Hepatocyte (in vitro differentiated cells): ENCODE measurements at places on chromosomes 7 and 10. TPM values are rescaled to one million over a fixed set of nuclear protein-coding genes. Genes with fewer than 3 reads are reported as not detected.

DNA sequence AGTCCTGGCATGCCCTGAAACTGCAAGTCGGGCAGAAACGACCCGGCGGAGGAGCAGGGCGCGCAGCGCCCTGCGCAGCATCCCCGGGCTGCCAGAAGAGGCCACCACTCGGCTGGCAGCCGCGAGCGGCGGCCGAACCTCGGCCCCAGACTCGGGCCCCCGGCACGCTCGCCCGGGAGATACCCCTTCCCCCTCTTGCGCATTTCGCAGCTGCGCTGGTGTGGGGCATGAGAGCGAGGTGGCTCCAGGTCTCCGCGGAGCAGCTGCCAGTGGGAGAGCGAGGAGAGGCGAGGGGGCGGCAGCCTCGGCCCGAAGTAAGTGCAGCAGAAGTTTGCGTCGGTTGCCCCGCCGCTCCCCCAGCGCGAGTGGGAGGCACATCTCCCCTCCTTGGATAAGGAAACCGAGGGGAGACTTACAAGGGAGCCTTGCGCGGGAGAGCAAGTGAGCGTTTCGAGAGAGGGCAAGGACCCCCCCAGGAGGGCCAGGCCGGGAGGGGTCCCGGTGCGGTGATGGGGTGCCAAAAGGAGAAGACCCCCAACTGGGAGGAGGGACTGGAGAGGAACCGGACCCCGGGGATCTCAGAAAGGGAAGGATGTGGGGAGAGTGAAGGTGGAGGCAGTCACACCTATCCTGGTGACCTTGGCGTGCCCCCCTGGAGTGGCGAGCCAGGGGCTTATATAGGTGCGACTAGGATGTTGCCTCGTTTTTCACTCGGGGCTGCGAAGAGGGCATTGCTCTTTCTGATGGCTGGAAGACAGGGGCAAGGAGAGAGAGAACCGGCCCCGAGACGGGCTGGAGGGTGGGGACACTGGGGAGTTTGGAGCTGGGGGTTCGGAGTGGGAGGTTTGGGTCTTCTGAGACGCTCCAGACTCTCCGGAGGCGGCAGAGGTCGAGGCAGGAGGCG lies 256.3 kb downstream of the OTUD1 start:
- DNase-seq, result peak; percentile 39

- no peak for DNase-seq
Measured at GRCh38 chr7:91443862-91444261, 179.6 kb downstream of the FZD1 start.

The TMEM270 gene
- 0.30 and 0.47 TPM in 2 replicates for polyA plus RNA-seq

The GRIFIN gene
- not detected in 2 replicates for polyA plus RNA-seq

DNA sequence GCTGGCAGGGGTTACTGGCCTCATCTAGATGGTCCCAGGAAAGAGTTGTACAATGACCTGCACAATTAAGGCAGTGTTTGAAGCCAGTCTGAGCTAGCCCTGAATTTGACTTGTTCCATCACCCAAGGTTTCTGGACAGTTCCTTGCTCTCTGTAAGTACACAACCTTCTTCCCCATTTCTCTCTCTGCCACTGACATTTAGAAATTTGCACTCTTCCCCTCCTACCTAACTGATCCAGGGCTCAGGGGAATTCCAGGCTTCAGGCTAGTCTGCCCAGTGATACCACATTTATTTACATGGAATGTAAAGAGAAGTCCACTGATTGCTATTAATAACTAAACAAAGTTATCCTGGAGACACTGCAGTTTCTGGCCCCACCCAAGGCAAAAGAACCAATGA lies 139.0 kb upstream of the GPR26 start:
- DNase-seq, result no peak

DNA sequence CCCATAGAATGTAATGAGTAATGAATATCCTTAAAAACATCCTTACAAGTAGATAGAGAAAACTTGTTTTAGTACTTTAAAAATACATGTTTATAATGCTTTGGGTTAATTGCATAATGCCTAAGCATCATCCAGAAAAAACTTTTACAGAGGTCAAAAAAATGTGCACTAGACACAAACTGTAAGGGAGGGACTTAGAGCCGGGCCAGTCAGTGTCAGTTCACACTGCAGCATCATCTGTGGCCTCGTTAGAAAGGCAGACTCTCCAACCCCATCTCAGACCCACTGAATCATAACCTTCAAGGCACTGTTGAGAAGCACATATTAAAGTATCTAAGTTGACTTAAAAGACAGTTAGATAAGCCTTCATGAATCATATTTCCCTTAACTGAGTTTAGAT lies 230.1 kb upstream of the PRPS1L1 start:
- peak; percentile 45 for DNase-seq

The TDRD1 gene
- not detected in 2 replicates for polyA plus RNA-seq

DNA sequence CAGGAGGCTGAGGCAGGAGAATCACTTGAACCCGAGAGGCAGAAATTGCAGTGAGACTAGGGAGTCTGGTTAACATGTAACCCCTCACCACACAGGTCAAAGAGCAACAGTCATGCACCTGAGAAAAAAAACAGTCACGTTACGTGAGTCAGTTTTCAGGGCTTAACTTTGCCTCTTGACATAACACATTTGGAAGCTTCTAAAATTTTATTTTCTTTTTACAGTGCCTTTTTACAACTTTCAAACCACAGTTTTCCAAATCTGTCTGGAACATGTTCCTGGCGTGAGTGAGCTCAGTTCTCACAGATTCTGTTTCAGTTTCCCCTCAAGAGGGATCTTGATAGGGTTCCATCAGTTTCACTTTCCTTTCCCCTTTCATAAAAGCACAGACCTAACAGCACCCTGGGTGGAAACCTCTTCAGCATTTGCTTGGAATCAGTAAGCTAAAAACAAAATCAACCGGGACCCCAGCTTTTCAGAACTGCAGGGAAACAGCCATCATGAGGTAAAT lies 4.4 kb downstream of the IFIT3 start:
- DNase-seq, result peak; percentile 56

DNA sequence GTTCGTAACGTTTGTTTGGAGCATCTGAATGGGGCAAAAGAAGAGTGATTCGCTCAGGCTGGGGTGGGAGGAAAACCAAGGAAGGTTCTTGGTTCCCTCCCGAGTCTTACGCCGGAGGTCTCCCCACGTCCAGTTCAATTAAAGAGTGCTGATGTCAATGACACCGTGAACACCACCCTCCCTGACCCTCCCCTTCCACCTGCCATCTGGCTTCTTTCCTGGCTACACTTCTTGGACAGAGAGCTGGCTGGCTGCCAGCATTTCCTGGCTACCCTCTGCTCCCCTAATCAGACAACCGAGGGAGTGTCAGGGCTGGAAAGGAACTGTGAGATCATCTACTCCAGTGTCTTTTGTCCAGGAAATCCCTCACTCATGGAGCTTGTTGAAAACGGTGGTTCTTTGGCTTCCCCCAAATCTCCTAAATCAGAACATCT lies 24.1 kb upstream of the FFAR4 start:
- DNase-seq, result peak; percentile 79

The WEE2 gene
- 0.60 and 0.89 TPM in 2 replicates for polyA plus RNA-seq

The C10orf67 gene
- polyA plus RNA-seq, result not detected in 2 replicates

DNA sequence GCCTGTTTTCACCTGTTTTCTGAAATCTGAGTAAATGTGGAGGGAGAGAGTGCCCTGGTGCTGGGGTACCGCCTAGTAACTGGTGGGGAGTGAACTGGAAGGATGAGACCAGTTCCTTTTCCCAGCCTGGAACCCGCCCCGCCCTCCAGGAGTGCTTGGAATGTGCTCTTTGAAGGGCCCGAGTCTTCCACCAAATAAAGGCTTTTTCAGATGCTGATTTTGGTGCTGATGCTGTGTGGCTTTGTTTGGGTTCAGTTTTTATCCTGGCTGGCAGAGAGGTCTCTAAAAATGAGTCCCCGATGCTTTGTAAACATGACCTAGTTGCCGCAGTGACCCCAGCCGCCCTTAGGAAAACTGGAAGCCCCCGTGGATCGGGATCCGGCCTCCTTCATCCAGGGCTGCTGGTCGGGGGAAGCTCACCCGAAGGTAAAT lies 25.9 kb downstream of the FOXK1 start:
- no peak for DNase-seq

GRCh38 chr7:5635461-5636445 lies 145.7 kb downstream of the RNF216 start:
- DNase-seq, result no peak

DNA sequence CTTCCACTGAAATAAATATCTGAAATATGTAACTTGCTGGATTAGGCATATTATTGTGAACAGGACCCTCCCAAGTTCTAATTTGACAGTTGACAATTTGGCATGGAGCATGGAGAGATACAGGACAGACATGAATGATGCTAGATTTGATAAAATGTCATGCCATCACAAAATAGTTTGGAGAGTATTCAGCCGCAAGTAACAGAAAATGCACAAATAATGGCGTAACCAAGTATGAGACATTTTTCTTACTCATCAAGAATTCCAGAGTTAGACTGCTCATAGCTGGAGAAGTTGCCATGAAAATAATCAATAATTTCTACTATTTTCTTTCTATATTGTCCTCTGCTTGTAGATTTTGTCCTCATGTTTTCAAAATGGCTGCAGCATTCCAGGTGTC lies 45.5 kb upstream of the GPAM start:
- no peak for DNase-seq

GRCh38 chr7:11714676-11715075 lies 117.3 kb downstream of the THSD7A start:
- no peak for DNase-seq

DNA sequence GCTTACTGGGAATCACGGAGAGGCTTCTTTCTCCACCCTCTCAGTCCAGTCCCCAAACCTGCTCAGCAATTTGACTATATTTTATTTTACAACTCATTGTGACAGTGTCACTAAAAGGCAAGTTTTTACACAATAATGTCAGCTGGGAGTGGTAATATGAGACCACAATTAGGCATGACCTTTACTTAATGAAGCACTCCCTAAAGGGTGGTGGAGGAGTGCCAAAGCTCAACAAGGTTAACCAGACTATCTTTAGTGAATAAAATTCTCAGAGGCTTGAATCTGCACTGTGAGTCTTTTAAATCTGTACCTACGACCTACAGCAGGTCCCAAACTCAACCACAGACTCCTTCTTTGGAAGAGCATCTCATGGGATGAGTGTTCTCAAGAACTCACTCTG lies 215.6 kb downstream of the TAX1BP1 start:
- no peak for DNase-seq

DNA sequence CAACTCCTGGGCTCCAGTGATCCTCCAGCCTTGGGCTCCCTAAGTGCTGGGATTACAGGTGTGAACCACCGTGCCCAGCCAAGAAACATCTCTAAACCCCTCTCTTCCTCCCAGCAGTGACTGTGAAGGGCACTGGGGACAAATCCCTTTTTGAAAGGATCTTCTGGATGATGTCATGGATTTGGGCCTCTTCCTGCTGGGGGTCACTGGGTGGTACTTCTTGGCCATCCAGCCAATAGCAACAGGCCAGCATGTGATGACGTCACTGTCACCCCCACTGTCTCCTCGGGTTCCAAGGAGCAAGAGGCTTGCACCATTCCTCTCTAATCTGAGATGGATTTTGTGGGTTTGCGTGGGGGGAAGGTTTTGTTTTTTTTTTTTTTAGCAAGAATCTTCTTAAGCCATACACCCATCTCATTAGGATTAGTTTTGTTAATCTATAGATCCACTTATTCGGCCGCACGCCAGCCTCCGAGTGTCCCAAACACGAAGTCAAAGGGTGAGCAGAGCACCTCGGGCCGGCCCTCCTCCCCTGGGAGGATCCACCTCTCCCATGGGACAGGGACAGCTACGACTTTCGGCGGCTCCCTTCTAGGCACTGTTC lies 29.4 kb upstream of the TNRC18 start:
- DNase-seq, result no peak

The TCAF2 gene
- polyA plus RNA-seq, result 1.4 and 1.7 TPM in 2 replicates

- DNase-seq, result peak; percentile 16
Measured at GRCh38 chr7:46468753-46469356, 547.8 kb upstream of the IGFBP3 start.

- no peak for DNase-seq
Measured at GRCh38 chr7:42159130-42159529, 77.9 kb downstream of the GLI3 start.

The INA gene
- 0.71 TPM in 1 of 2 replicates, not detected in the other for polyA plus RNA-seq

- no peak for DNase-seq
Measured at GRCh38 chr7:49635800-49636199, 137.6 kb upstream of the VWC2 start.
